Aorta (tissue), 5 donors: ENCODE measurements at places on chromosomes 7 and 10. TPM values are rescaled to one million over a fixed set of nuclear protein-coding genes. Genes with fewer than 3 reads are reported as not detected.

Gene PRPS1L1
- not detected for total RNA-seq

Gene GTPBP4
- 46.9 TPM for total RNA-seq

Gene RAB18
- 105 TPM for total RNA-seq

Gene INA
- not detected for total RNA-seq

Gene NCF1
- 7.0 TPM for total RNA-seq

Gene CEP55
- 1.4 TPM for total RNA-seq

Gene KNDC1
- total RNA-seq, result 0.13 TPM

Gene CDC14C
- not detected for total RNA-seq

Gene LDB3
- total RNA-seq, result 132 TPM

Gene EBF3
- 23.3 TPM for total RNA-seq

Gene POLD2
- total RNA-seq, result 49.5 TPM

Gene GRM8
- total RNA-seq, result not detected

Gene ACTR1A
- total RNA-seq, result 91.6 TPM
